ENCODE measurements at places on chromosomes 2 and 18. TPM values are rescaled to one million over a fixed set of nuclear protein-coding genes. Genes with fewer than 3 reads are reported as not detected.

RBM45 gene
- total RNA-seq = 7.9 TPM

NRP2 gene
- total RNA-seq = 92.4 TPM

POTEI gene
- total RNA-seq = not detected

EPG5 gene
- total RNA-seq = 22.1 TPM

OSGEPL1 gene
- total RNA-seq = 7.0 TPM

SAP130 gene
- 18.1 TPM for total RNA-seq

WNT10A gene
- 1.1 TPM for total RNA-seq

RAX gene
- total RNA-seq = not detected

PPP4R3B gene
- 16.6 TPM for total RNA-seq

ATOH8 gene
- total RNA-seq = 2.4 TPM

ALKAL2 gene
- 0.25 TPM for total RNA-seq

KLHL29 gene
- total RNA-seq = 4.9 TPM

CPO gene
- 0.13 TPM for total RNA-seq

MYO5B gene
- 24.6 TPM for total RNA-seq

RSAD2 gene
- not detected for total RNA-seq

LIMS4 gene
- total RNA-seq = 3.0 TPM

SOWAHC gene
- 8.9 TPM for total RNA-seq

SATB2 gene
- 3.5 TPM for total RNA-seq

PIEZO2 gene
- 5.3 TPM for total RNA-seq

STPG4 gene
- 0.98 TPM for total RNA-seq

CRACDL gene
- total RNA-seq = 5.7 TPM

PRKRA gene
- 48.2 TPM for total RNA-seq

ALK gene
- not detected for total RNA-seq

CHN1 gene
- 10.8 TPM for total RNA-seq

SFT2D3 gene
- total RNA-seq = 8.5 TPM

OTOS gene
- not detected for total RNA-seq

ACTG2 gene
- total RNA-seq = 8.6 TPM

MBP gene
- total RNA-seq = 17.1 TPM

C2orf66 gene
- not detected for total RNA-seq

ASXL3 gene
- 0.33 TPM for total RNA-seq

DOCK10 gene
- total RNA-seq = 2.0 TPM

ANKRD29 gene
- 0.81 TPM for total RNA-seq

RAPGEF4 gene
- total RNA-seq = 0.38 TPM

Data from mesangial cell (primary cell).